ENCODE measurements at places on chromosomes 5 and 9. TPM values are rescaled to one million over a fixed set of nuclear protein-coding genes. Genes with fewer than 3 reads are reported as not detected.
A peak's percentile ranks its signal among the peaks of the same experiment; 100 is the strongest.

The TMEM174 gene
- not detected for total RNA-seq

The CNTNAP3B gene
- 1.5 TPM for total RNA-seq

The TLE1 gene
- total RNA-seq: 47.3 TPM

The UAP1L1 gene
- total RNA-seq: 12.8 TPM

- no peak for DNase-seq
Measured at GRCh38 chr5:135362102-135362501, 36.9 kb downstream of the MACROH2A1 start.

DNA sequence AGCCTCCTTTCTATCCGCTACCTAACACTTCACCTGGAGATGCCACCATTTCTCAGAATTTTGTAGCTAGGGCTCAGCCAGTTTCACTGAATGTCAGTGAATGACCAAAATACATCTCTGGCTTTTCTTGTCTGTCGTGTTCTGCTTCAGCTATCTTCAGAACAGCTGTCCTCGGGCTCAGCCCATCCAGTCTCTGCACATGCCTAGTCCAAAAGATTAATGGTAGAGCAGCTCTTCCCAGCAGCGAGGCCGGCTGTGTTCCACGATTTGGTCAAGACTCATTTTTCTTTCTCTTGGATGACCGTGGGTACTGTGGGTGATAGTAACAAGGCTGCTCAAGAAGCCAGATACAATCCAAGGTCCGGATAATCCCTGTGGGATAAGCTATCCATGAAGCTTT is 342.8 kb downstream of the GABRG2 start:
- DNase-seq: no peak

GRCh38 chr9:89317282-89317681 is 1.0 kb upstream of the SECISBP2 start:
- DNase-seq: no peak

DNA sequence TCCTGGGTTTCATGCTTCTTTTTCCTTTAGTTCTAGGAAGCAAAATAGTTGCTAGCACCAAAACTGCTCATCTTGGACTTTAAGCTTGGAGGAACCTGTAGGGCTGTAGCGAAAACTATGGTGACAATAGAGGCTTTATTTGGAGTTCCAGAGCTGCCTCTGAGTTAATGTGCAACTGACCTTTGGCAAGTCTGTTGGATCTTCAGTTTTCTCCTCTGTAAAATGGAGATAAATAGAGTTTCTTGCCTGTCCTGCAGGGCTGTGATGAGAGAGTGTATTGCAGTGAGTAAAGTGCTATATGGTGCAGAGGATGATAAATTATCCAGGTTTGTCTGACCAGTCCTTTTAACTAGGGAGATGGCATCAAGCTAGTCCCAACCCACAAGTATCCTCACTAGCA is 417.0 kb downstream of the MAN2A1 start:
- DNase-seq: no peak

DNA sequence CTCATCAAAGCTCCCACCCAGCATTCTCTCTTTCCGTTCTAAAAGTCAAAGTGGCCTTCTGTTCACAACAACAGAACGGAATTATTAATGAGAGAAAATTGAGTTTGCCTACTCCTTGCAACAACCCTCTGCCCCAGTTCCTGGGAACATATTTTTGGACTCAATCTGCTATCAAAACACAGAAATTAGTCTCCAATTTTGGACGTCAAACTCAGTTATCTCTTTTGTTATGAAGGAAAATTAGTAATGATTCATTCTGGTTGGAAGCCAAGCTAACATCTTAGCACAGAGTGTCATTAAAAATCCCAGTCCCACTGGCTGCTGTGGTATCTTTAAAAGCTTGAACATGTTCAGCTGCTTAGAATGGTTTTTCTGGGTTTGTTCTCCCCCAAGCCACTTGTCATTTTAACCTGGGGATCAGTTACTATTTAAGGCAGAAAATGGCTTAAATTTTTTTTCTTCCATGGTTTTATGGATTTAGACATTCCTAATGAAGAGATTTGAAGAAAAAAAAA is 343.2 kb downstream of the TRIM32 start:
- DNase-seq: no peak

GRCh38 chr5:1001406-1002270 is 7.0 kb upstream of the NKD2 start:
- DNase-seq: peak; percentile 1

DNA sequence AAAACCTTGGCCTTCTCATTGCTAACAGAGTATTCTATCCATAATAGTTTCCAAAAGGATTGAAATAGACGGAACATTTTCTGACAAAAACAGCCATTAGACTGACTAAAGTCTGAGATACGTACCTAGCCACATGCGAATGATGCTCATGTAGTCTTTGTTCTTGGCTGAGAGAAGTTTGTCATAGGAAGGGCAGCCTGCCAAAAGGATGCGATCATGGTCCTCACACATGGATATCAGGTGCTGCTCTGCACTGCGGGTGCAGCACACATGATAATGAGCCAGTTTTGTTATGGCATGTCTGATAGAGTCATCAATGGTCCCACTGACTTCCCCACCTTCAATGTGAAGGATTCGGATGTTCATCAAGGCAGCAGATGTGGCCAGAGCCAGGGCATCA is 12.3 kb downstream of the GNE start:
- no peak for DNase-seq

DNA sequence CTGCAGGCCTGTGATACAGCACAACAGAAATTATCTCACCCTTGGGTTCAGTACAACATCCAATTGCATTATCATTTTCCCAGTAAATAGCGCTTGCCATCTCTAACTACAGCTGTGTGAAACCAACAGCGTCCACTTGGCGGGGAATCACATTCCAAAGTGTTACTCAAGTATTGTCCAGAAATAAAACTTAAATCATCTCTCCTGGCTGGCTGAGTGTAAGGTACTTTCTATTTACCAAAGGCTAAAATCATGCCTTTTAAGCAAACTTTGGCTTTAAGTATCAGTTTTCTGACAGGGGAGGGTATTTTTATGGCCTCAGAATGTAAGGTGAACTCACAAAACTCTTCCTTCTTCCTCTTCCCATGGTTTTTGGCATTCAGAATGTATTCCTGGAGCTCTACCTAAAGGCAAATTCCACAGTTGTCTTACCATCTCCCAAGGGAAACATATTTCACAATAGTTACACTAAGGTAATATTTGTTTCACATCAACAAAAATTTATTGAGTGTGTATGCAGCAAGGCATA is 205.6 kb upstream of the MPDZ start:
- no peak for DNase-seq

- DNase-seq: no peak
Measured at GRCh38 chr9:136354592-136355085, 8.9 kb downstream of the DNLZ start.

DNA sequence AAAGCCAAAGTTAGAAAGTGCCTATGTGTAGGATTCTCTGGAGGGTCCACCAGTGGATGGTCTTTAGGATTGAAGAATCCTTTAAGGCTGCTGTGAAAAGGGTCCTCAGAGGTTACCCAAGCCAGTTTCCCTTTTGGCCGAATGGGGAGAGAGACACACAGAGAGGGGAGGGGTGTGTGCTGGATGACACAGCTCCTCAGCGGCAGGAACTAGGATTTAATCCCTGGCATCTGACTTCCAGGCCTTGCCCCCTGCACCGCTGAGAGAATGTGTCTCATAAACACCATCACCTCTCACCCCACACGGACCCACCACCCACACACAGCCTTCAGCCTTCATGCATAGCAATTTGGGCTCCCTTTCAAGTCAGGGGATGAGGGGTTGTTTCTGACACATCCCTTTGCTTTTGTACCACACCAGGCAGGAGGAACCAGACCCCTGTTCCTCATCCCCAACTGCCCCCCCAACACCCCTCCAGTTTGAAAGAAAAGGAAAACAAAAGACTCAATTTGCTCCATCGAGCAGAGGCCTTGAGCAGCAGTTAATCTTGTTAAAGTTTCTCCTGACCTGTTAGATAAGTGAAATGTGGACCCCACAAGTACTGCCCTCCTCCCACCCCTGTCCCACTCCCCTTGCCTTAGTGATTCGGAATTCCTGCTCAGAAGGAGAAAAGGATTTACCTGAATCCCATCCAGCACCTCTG is 4.0 kb downstream of the PAPPA start:
- no peak for DNase-seq

All from mucosa of descending colon (tissue), 3 donors.